ENCODE measurements at places on chromosomes 13 and 19. TPM values are rescaled to one million over a fixed set of nuclear protein-coding genes. Genes with fewer than 3 reads are reported as not detected.

The B3GNT3 gene
- 11.6 TPM for total RNA-seq

DNA sequence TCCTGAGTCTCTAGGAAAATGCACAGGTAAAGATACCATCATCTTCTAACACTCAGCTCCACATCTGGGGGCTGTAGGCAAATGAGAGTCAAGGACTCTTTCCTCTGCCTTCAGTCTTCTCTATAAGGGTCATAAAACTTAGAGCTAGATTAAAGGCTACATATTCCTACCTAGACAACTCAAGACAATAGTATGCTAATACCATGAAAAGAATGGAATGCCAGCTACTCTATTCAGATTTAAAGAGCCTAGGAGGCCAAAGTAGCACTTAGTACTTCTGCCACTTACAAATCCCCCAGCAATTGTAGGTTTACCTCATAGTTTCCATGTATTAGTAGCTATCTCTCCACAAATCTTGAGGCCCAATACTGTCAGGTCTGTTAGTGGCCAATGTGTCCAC, 453.0 kb downstream of the SLITRK5 start:
- no peak for DNase-seq

GRCh38 chr13:45162194-45162593, 38.7 kb downstream of the KCTD4 start:
- no peak for DNase-seq

The RXFP2 gene
- not detected for total RNA-seq

- DNase-seq: no peak
These were observed 104.2 kb upstream of the IPO5 start for GRCh38 chr13:97849305-97849704.

- DNase-seq: no peak
These were observed 352.8 kb downstream of the KLF12 start for GRCh38 chr13:73781384-73781783.

All from esophagus squamous epithelium (tissue), 5 donors.